ENCODE measurements at places on chromosomes 11 and 22.

GRCh38 chr22:45210991-45211390, 29.7 kb downstream of the KIAA0930 start:
- no peak for DNase-seq

- peak; percentile 63 for DNase-seq
These were observed 1.3 kb downstream of the DENND5A start for GRCh38 chr11:9263840-9264315.

DNA sequence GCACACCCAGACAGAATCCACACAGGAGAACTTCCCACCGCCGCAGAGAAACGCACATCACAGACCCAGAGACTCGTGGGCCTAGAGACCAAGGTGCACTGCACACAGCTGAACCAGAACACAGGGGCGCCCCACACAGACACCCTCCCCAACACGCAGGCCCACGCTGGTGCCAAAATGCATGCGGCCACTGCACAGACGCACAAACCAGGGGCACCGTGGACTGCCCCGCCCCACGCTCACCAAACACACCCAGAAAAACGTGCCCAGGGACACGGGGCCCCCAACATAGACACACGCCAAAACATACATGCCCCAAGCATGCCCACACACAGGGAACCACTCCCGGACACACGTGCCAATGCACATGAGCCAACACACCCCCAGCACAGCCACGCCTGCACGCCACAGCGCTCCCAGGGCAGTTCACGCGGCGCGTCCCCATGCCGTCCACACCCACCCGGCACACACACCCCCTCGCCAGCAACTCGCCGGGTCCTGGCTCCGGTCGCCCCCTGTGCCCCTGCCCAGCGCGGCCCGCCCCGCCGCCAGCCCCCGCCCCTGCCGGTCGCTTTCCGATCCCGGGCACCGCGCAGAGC, 7.8 kb downstream of the ELFN2 start:
- no peak for DNase-seq

DNA sequence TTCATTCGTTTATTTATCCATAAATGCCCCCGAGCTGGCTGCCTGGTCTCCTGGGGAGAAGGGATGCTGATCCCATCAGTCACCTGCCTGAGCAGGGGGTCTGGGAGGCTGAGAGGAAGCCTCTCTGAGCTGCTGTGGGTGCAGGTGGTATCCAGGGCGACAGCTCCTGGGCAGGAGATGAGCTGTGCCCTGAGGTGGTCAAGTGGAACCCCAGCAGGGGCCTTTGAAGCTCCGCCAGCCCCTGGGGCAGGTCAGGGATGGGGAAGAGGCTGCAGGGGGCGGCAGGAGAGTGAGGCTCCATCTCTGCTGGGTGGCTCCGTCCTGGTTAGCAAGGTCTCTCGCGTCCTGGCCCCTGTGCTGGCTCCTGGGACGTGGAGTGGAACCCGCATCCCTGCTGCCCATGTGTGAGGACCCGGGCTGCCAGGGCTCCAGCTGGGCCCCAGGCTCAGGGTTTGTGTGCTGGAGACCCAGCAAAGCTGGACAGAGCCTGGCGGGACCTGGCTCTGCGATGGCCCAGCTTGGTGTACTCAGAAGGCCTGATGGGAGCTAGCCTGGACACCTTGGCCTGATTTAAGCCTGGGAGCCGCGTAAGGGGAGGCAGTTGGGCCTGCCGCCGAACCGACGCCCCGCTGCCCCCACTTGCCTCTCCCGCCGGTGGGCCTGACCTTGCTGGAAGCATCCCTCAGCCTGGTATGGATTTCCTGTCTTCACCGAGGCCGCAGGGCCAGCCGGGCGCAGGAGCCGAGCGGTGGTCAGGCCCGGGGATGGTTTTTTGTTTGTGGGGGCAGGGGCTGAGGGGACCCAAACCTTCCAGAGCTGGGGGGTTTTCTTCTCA, 44.5 kb downstream of the RTN4R start:
- no peak for DNase-seq

- DNase-seq = peak; percentile 89
These were observed 457 bp downstream of the CPSF7 start for GRCh38 chr11:61429346-61429690.

- no peak for DNase-seq
These were observed 22.4 kb downstream of the TOM1 start for GRCh38 chr22:35322126-35322525.

DNA sequence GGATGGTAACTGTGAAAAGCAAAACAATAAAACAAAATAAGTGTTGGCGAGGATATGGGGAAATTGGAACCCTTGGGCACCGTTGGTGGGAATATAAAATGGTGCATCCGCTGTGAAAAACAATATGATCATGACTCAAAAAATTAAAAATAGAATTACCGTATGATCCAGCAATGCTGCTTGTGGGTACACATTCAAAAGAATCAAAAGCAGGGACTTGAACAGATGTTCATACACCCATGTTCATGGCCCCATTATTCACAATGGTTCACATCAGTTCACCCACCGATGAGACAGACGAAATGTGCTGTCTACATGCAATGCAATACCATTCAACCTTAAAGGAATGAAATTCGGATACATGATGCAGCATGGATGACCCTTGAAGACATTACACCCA, 1.2 kb upstream of the DERL3 start:
- DNase-seq = no peak

DNA sequence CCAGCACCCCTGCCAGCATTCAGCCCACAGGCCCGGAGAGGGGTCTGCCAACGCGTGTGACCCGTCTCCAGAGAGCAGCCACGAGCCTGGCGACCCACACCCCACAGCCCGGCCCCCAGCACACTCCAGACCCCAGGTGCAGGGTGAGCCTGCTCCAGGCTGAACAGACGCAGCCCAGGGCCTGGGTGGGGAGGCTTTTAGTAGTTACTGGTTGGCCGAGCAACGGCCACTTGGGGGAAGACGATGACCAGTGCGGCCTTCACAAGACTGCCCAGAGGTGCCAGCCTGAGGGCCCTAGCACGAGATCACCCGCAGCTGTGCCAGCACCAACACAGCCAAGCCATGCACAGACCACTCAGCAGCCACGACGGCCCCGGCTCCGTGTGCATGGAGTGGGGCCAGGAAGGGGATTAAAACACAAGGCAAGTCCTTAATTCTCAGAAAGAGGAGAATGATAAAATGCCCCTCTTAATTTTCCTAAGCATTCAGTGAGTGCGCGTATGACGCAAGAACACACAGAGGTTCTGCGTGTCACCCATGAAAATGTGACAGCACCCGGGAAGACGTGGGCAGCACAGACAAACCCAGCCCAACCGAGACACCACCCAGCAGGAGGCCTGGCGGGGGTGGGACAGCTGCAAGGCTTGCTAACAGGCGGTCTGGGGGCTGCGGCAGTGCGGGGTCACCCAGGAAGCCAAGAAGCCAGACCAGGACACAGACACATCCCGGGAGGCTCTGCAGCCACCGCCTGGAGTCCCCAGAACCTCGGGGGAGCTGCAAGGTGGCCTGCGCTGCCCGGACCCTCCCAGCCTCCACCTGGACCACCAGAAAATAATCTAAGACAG, 47.6 kb downstream of the BRD1 start:
- DNase-seq = no peak

DNA sequence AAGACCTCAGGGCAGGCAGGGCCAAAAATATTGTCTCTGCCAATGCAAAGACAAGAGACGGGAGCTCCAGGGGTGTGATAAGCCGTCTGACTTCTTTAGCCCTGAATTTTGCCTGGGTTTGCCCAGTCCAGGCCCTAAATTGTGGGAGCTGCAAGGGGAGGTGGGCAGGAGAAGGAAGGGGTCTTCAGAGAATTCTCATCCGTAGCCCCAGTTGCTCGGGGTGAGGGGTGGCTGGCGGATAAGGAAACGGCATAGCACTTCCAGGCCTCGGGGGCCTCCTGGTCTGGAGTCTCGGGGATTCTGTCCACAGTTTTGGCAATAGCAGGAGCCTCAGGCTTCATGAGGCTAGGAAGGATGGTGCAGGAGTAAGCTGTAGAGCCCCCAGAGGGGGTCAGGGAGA, 7.4 kb downstream of the CD5 start:
- DNase-seq = no peak

DNA sequence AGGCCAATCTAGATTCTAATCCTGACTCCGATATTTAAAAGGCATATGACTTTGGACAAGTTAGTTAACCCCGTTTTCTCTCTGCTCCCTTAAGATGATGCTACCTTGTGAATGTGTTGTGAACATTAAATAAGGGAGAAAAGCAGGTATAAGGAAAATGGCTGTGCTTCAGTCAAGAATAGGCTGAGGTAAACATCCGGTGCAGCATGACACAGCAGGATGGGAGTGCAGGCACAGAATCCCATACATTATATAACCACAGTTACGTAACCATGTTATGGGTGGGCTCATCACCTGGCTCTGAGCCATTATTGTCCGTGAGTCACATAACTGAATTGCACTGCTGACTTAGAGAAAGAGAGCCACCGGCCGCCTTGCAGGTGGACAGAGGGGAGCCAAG, 382.2 kb upstream of the ANO5 start:
- no peak for DNase-seq

GRCh38 chr22:50526834-50527801, 1.7 kb upstream of the SCO2 start:
- DNase-seq = peak; percentile 76

DNA sequence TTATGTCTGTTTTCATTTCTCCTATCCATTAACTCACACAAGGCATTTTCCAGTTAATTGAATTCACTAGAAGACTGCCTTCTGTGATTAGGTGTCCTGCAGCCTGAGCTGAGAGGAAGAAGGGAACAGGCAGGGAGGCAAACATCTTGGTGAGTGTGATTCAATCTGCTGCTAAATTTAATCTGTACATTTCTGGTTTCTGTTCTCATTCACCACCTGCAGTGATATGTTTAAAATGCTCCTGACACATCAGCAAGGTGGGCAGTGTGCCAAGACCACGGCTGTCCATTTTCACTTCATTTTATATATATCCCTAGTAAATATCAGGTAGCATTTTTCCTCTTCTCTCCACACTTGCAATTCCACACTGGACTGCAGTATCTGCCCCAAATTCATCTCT, 416.5 kb downstream of the TMEM135 start:
- no peak for DNase-seq

- no peak for DNase-seq
These were observed 93.4 kb upstream of the DRD2 start for GRCh38 chr11:113568566-113568965.

- no peak for DNase-seq
These were observed 8.2 kb downstream of the C11orf24 start for GRCh38 chr11:68263444-68264035.

DNA sequence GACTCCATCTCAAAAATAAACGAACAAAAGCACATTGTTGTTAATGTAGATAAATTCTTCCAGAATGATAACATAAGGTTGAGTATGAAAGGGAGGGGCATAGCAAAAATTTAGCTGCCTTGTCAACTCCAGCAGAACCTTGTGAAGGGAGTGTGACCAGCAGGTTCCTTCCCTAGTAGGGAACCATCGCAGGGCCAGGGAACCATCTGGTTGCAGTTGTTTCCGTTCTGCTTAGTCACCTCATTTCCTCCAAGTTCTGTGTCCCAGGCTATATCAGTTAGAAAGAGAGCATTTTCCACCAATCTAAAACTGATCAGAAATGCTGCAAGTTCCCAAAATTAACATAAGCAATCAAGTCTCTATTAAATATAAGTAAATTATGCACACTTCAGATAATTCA, 126.7 kb upstream of the BLID start:
- no peak for DNase-seq

- no peak for DNase-seq
These were observed 64.9 kb upstream of the BIRC3 start for GRCh38 chr11:102252339-102252891.

- DNase-seq = no peak
These were observed 4.5 kb upstream of the MACROD1 start for GRCh38 chr11:64170419-64170818.

DNA sequence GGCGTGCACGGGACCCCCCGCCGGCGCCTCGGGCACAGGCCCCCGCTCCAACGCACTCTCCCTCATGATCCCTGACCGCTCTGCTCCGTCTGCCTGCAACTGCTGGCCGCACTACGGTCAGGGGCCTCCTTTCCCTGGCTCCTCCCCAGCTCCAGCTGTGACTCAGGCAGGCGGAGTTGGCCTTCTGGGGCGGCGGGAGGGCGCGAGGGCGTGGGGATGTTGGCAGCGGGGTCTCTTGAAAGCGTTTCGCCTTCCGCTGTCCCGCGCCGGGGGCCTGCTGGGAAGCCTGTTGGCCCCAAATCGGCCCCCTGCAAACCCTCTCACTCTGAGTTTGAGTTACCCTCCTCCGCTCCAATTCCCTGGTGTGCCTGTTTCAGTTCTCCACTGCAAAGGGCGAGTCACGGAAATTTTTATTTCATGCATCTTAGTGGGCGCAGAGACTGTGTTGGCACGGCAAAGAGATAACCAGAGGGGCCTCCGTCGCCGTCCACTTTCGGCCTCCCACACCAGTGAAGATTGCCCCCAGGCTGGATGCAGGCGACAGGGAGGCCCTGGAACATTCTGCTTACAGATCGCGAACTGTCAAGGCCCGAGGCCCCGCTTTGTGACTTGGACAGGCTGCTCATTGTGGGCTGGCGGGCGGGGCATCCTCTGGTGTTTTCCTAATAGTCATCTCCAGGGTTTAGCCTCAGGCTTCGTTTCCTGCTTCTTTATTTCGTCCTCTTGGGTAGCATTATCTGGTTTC, at the start of gene CAVIN3:
CAVIN3 (minus strand) TSS at position 91 of the 745 bp plus-strand sequence; CDS start at position 66, 25 bp downstream.
- DNase-seq = peak; percentile 90

DNA sequence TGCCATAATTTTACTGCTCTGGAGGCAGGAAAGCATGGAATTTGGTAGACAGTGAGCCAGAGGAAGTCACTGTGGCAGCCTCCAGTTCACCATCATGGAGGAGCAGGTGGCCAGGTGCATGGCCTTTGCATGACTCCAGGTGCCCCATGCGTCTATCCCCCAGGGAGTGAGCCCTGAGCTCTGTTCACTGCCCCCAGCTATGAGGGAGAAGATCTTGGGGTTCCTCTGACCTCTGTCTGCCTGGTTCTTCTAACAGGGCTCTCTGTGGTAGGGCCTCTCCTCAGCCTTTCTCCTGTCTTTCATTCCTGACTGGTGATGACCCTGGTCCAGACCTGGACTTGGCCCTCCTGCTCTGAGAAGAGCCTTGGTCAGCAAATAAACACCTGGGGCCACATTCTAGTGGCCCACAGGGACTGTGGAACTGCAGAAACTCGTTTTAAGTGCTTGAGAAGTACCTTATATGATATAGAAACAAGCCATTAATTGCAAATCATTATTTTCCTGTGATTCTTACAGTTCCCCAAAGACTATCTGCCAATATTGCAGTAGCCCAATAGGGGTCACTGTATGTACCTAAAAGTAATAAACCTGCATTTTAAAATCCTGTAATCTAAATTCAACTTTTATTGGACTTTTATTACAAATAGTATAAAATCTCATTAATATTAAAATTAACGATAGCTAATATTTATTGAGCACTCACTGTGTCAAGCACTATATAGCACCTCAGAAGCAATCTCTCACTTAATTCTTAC, 120.0 kb upstream of the SYT13 start:
- DNase-seq = no peak

DNA sequence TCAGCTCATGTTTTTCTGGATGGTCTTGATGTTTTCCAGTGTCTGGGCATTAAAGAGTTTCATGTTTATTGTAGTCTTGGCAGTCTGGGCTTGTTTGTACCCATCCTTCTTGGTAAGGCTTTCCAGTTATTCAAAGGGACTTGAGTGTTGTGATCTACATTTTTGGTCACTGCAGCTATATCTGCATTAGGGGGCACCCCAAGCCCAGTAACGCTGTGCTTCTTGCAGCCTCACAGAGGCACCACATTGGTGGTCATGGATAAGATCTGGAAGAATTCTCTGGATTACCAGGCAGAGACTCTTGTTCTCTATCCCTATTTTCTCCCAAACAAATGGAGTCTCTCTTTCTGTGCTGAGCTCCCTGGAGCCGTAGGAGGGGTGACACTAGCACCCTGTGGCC, 451.5 kb upstream of the FAT3 start:
- no peak for DNase-seq

All from activated CD8-positive, alpha-beta memory T cell treated with anti-CD3 and anti-CD28 coated beads, Interleukin-2, amount 50 U/mL, for 48 hours (primary cell).